H9 (cell line): ENCODE measurements at places on chromosomes 12 and 14. TPM values are rescaled to one million over a fixed set of nuclear protein-coding genes. Genes with fewer than 3 reads are reported as not detected.

GRCh38 chr14:68306265-68306933 lies 486.5 kb downstream of the ZFP36L1 start:
- no peaks in the 10 kb centered on the region for H3K27me3 ChIP-seq
- no peak overlapping the region for H3K27ac ChIP-seq
- no peaks in the 10 kb centered on the region for H3K4me1 ChIP-seq
- no peak overlapping the region for H3K4me3 ChIP-seq
- DNase-seq = no peak
- H3K36me3 ChIP-seq = peaks cover 15% of the 10 kb centered on the region

- H3K27ac ChIP-seq = no peak overlapping the region
- no peaks in the 10 kb centered on the region for H3K27me3 ChIP-seq
- no peaks in the 10 kb centered on the region for H3K36me3 ChIP-seq
- no peak for DNase-seq
- H3K4me1 ChIP-seq = peaks cover 4% of the 10 kb centered on the region; the same call in 1 of the 2 replicates
These were observed 173.2 kb downstream of the SUDS3 start for GRCh38 chr12:118549510-118549980.

DNA sequence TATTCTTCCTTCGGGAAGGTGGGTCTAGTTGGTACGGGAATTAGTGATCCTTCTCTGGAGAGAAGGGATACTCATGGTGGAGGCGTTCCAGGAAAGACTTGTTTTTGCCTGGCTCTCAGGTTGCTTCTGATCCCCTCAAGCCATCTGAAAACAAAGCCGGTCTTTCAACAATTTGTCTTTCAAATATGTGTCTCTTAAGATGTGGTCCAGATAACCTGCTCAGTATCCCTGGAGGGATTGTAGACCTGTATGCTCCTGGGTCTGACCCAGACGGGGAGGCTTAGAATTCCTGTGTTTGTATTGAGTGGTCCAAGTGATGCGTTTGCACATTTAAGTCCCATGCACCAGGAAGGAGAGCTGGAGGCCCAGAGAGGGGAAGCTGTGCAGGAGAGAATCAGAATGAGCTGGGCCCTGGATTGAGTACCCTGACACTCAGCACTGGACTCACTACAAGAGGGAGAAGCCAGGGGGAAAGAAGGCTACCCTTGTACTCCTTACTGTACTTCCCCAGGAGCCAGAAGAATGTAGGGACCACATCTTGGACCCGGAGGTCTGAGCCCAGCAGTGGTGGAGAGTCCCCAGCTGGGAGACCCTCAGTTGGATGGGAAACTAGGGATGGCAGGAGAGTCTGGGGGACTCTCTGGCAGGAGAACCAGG lies 40.4 kb downstream of the ERH start:
- H3K27me3 ChIP-seq = no peaks in the 10 kb centered on the region
- no peaks in the 10 kb centered on the region for H3K4me1 ChIP-seq
- H3K36me3 ChIP-seq = no peaks in the 10 kb centered on the region
- H3K4me3 ChIP-seq = no peak overlapping the region
- no peak overlapping the region for H3K27ac ChIP-seq
- DNase-seq = no peak

The LTB4R gene
- total RNA-seq = 8.9 and 9.2 TPM in 2 replicates

DNA sequence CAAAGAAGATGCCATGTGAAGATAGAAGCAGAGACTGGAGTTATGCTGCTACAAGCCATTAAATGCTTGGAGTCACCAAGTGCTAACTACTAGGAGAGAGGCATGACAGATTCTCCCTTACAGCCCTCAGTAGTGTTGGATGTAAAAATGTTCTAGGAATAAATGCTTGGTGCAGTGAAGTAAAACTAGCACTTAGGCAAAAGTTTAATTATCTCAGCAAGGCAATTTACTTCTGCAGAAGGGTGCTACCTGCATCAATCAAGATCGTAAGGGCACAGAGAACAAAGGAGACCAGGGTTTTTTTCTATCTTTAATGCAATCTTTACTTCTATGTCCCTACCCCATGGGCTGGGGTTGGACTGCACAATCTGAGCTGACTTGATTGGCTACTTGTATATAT lies 9.5 kb upstream of the DNM1L start:
- no peak overlapping the region for H3K4me3 ChIP-seq
- no peaks in the 10 kb centered on the region for H3K4me1 ChIP-seq
- H3K36me3 ChIP-seq = no peaks in the 10 kb centered on the region
- H3K27me3 ChIP-seq = no peaks in the 10 kb centered on the region
- H3K27ac ChIP-seq = no peak overlapping the region

DNA sequence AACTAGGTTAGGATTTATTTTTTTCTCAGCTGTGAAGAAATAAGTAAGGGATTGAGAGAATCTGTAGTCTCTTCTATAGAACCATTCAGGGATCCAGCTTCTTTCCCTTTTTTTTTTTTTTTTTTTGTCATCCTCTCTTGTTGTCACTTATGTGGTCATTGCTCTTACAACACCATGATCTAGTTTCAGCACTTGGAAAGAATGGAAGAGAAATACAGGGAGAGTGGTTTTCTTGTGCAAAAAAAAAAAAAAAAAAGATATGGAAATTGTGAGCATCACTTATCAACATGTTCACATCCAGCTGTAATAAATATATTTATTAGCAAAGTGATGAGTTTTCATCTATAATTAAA lies 599.3 kb downstream of the SLC6A15 start:
- no peaks in the 10 kb centered on the region; the same call in 2 of the 3 replicates for H3K36me3 ChIP-seq
- H3K4me1 ChIP-seq = no peaks in the 10 kb centered on the region
- DNase-seq = no peak

The CLEC2A gene
- total RNA-seq = 0.87 TPM in 1 of 2 replicates, not detected in the other

GRCh38 chr14:65792208-65792905 lies 379.8 kb downstream of the FUT8 start:
- H3K27ac ChIP-seq = no peak overlapping the region
- no peak for DNase-seq
- H3K27me3 ChIP-seq = no peaks in the 10 kb centered on the region
- H3K4me3 ChIP-seq = no peak overlapping the region

DNA sequence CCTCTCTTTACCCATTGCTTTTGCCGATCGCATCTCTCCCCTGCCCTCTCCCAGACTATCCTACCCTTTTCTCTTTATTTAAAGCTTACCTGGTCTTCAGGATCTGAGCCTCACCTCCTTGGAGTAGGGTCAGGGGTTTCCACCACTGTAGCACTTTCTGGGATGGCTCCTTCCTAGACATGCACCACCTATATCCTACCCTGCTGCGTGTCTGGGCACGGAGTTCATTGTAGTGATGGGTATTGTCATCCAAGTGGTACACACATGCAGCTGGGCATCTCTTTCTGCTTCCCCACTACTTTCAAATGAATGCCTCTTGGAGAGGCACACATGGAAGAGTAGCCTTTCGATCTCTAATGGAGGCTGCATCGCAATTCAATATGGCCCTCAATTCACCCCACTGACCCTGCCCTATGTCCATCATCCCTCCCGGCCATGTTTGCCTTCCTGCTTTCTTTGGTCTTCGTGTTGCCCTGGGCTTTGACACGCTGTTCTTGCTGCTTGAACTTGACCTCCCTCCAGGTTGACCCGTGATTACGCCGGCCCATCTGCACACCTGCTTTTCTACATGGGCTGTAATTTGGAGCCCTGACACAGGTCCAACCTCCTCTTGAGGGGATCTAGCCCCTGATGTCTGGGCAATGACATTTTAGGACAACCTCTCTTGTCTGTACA lies 10.9 kb downstream of the SERPINA11 start:
- no peaks in the 10 kb centered on the region for H3K36me3 ChIP-seq
- H3K4me1 ChIP-seq = no peaks in the 10 kb centered on the region
- H3K27me3 ChIP-seq = no peaks in the 10 kb centered on the region; the same call in 1 of the 2 replicates

DNA sequence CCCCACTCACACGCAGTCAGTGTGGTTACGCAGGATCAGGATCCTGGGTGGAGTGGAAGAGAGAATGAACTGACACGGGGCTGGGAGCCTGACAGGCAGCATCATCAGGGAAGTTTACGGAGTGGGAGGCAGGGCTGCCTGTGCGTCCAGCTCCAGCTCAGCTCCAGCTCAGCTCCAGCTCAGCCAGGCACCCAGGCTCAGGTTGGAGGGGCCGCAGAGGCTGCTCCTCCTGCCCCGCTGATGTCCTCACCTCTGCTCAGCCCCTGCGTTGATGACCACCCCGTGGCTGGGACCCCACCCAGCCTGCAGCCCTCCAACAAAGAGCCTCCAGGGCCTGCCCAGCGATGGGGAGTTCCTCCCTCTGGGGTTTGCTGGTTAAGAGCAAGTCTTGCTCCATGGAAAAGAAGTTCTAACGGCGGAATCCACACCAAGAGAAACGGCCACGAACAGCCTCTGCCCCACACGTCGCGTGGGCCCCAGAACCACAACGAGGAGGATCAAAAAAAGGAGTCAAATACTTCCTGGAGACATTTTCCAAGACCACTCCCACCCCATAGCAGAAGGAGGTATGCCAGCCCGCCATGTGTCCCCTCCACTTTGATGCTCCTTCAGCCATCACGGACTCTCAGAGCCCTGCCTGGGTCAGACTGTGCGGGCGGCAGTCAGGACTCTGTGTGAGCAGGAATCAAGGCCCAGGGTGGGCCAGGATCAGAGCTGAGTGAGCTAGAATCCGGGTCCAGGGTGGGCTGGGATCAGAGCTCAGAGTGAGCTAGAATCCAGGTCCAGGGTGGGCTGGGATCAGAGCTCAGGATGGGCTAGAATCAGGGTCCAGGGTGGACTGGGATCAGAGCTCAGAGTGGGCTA lies 17.7 kb upstream of the C14orf180 start:
- H3K27ac ChIP-seq = no peak overlapping the region
- H3K36me3 ChIP-seq = no peaks in the 10 kb centered on the region
- no peak overlapping the region for H3K4me3 ChIP-seq
- no peaks in the 10 kb centered on the region for H3K27me3 ChIP-seq

GRCh38 chr14:41022932-41023331 lies 583.7 kb upstream of the LRFN5 start:
- no peak overlapping the region for H3K4me3 ChIP-seq
- no peaks in the 10 kb centered on the region for H3K36me3 ChIP-seq
- H3K27ac ChIP-seq = no peak overlapping the region
- H3K4me1 ChIP-seq = no peaks in the 10 kb centered on the region

DNA sequence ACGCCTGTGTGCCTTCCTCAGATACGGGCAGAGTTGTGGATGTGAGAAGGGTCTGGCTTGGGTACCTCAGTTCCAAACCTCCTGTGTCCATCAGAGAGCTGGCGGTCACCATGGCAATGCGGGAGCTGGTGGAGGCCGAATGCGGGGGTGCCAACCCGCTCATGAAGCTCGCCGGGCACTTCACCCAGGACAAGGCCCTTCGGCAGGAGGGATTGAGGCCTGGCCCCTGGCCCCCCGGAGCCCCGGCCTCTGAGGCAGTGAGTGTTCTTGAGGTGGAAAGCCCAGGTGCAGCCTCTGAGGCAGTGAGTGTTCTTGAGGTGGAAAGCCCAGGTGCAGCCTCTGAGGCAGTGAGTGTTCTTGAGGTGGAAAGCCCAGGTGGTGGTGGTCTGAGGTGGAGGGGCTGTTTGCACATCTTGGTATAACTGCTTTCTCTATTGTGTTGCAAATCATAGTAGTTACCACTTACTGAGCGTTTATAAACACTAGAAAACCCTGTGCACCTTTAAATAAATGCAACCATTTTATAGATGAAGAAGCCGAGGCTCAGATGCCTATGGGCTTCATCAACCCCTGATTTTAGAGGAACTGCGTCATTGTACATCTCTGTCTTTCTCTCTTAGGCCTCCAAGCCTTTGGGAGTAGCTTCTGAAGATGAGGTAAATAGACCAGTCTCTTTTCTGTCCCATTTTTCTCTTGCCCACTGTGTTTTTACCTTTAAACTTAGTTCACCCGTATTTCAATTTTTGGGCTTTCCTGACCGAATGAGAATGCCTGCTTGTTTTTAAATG lies 976 bp downstream of the PEX5 start:
- H3K36me3 ChIP-seq = peaks cover 36% of the 10 kb centered on the region
- no peaks in the 10 kb centered on the region for H3K27me3 ChIP-seq
- peaks cover 3% of the 10 kb centered on the region; the same call in 1 of the 2 replicates for H3K4me1 ChIP-seq
- peak; percentile 59 for DNase-seq

DNA sequence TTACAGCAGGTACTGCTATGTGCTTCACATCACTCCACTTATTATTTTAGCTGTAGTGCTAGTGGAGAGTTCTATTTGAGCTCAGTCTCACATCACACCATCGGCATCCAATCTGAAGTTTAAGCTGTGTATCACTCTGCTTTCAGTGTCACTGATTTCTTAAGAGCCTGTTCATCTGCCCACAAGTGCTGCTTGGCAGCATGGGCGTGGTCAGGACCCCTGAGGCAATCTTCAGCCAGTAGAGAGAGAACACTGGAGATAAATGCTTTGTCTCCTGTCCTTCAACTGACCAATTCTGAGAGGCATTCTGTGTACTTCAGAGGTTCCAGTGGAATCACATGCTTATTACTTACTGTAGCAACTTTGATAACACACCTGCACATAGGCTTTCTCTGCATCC lies 728.8 kb downstream of the RPS29 start:
- H3K27me3 ChIP-seq = no peaks in the 10 kb centered on the region
- no peak overlapping the region for H3K4me3 ChIP-seq
- H3K36me3 ChIP-seq = no peaks in the 10 kb centered on the region
- no peak for DNase-seq

The RPL10L gene
- not detected in 2 replicates for total RNA-seq

GRCh38 chr12:107369679-107370078 lies 276.3 kb upstream of the CRY1 start:
- no peak for DNase-seq
- no peak overlapping the region for H3K27ac ChIP-seq
- H3K4me3 ChIP-seq = no peak overlapping the region
- H3K4me1 ChIP-seq = peaks cover 2% of the 10 kb centered on the region; the same call in 1 of the 2 replicates
- no peaks in the 10 kb centered on the region for H3K27me3 ChIP-seq

The C12orf54 gene
- total RNA-seq = not detected in 2 replicates

- no peaks in the 10 kb centered on the region; the same call in 1 of the 3 replicates for H3K36me3 ChIP-seq
- no peaks in the 10 kb centered on the region for H3K4me1 ChIP-seq
- H3K27ac ChIP-seq = no peak overlapping the region
- H3K27me3 ChIP-seq = no peaks in the 10 kb centered on the region
These were observed 32.9 kb downstream of the ARID2 start for GRCh38 chr12:45762185-45763110.
